IPS-NIHi11 (cell line): ENCODE measurements at places on chromosomes 6 and 20.

- no peak for DNase-seq
Observed at GRCh38 chr20:52130406-52130805, 61.2 kb downstream of the ZFP64 start.

DNA sequence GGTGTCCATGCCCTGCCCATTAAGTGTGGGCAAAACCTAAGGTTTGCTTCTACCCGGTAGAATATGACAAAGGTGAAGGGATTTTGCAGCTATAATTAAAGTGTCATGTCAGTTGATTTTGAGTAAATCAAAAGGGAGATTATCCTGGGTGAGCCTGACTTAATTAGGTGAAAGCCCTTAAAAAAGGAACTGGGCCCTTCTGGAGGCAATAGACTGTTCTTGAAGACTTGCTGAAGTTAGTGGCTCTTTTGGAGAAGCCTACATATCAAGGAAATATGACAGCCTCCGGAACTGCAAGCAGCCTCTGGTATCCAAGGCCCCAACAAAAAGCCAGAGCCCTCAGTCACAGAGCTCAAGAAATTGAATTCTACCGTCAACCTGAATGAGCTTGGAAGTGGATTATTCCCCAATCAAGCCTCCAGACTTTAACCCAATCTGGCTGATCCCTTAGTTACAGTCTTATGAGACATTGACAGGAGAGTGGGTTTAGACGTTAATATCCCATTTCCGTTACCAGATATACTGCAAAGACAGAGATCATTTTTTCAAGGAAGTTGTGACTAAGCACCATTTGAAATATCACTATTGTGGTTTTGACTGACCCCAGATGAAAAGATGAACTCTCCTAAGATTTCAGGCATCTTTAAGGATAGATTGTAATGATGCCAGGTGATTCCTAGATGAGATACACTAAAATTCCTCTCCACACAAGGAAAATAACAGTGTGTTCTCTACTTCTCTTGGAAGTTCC, 303.4 kb downstream of the PLCB1 start:
- no peak for DNase-seq

DNA sequence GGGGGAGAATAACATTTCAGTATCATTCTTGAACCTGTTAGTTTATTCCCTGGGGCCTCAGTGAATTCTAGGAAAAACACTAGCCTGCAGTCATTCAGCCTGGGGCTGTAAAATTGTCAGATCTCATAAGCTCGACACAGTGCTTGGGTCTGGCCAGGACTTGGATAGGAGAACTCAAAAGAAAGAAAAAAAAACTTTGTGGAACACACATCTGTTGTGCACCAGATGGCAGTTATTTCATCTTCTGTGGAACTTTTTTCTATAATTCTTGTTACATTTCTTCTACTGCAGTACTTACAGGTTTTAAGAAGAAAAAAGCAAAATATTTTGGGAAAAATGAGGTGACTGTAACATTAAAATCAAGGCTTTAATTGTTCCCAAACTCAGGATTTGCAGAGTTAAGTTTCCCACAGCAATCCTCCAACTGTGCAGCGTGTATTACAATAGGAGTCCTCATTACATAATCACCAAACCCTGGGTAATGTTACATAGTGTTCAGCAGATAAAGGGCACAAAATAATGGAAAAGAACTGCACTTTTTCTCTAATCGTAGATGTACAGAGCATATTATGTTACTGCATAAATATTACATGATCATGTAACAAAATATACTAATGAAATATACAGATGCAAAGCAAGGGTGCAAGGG, 531.1 kb upstream of the CITED2 start:
- DNase-seq = no peak

DNA sequence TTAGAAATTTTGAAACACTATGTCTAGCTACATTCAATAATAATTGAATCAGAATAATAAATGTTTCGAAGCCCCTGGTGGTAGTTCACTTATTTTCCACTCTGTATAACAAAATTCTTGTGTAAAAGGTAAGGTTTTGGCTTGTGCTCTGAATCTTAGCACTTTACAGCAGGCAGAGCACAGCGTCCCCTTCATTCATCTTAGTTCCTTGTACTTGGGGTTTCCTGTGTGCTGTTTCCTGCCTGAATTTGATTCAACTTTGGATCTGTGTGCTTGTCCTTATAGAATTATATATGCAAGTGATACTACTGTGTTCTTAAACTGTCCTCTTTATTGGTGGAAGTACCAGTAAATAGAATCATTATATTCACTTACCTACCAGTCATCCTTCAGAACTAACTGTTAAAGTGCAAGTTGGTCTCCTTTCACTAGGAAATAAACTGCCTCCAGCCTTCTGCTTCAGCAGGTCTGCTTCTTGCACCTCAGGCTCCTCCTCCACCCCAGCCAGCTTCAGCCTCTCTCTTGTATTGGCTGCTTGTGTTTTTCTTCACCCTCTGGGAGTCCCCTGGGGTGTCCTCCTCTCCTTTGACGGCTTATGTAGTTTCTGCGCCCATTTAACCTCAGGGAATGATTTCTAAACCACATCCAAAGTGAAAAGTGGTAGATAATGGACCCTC, 28.8 kb upstream of the TULP4 start:
- DNase-seq = peak; percentile 52
